ENCODE measurements at places on chromosomes 5 and 9.
A peak's percentile ranks its signal among the peaks of the same experiment; 100 is the strongest.

DNA sequence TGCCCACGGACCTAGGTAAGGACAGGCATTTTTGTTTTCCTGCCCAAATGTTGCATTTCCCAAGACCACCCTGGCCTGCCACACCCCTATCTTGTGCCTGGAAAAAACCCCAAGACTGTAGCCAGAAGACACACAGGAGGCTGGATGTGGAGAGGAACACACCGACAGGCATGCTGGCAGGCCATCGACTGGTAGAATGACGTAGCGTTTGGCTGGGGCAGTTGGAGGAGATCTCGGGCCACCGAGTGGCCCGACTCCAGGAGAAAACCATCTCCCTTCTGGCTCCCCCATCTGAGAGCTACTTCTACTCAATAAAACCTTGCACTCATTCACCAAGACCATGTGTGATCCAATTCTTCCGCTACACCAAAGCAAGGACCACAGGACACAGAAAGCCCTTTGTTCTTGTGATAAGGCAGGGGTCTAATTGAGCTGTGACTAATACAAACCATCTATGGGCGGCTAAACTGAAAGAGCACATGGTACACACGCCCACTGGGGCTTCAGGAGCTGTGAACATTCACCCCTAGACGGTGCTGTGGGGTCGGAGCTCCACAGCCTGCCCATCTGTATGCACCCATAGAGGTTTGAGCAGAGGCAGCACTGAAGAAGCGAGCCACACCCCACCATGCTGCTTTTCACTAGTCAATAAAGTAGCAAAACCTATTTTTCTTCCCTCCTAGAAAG is 38.9 kb upstream of the N4BP3 start:
- no peak for DNase-seq

DNA sequence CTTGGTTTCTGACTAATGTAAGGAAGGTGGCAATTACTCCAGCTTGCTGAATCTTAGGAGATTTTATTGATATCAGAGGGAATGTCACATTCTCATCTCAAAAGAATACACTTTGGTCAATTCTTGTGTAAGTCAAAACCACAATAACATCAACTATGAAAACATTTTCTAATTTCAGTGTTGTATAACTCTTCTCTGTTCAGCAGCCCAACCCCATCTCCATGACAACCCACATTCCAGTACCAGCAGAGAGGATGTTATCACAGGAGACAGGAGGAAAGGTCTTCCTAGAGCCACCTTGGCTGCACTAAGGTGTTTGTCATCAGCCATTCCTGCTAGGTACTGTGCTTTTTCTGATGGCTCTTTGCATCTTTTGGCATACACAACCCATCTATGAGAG is 529.1 kb upstream of the BRINP1 start:
- peak; percentile 31 for DNase-seq

DNA sequence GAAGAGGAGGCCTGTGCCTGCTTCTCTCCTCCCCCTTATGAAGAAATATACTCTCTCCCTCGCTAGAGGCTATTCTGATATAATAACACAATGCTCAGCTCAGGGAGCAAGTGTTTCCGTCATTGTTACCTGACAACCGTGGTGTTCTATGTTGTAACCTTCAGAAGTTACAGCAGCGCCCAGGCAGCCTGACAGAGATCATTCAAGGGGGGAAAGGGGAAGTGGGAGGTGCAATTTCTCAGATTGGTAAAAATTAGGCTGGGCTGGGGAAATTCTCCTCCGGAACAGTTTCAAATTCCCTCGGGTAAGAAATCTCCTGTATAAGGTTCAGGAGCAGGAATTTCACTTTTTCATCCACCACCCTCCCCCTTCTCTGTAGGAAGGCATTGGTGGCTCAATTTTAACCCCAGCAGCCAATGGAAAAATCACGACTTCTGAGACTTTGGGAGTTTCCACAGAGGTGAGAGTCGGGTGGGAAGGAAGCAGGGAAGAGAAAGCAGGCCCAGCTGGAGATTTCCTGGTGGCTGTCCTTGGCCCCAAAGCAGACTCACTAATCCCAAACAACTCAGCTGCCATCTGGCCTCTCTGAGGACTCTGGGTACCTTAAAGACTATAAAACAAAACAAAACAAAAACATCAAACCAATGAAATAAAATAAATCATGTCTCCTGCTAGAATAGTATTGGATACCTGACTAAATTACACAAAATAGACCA is 1.3 kb downstream of the TMEM174 start:
- DNase-seq: no peak

DNA sequence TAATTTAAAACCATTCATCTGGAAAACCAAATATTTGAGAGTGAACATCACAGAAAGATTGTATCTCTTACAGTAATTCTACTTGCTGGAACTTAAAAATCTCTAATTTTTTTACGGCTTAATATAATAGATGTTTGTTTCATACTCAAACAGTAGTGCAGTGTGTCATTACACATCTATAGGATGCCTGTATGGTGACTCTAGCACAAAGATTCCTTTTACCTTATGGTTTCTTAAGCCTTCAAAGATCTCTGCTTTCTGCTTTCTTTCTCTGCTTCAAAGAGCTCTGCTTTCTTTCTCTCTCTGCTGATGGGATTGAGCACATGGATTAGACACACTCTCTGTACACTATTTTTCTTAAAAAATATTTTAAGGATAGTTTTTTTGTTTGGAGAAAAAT is 374.0 kb upstream of the CDH9 start:
- DNase-seq: no peak

- no peak for DNase-seq
These were observed 23.8 kb downstream of the C5 start for GRCh38 chr9:121026260-121026691.

DNA sequence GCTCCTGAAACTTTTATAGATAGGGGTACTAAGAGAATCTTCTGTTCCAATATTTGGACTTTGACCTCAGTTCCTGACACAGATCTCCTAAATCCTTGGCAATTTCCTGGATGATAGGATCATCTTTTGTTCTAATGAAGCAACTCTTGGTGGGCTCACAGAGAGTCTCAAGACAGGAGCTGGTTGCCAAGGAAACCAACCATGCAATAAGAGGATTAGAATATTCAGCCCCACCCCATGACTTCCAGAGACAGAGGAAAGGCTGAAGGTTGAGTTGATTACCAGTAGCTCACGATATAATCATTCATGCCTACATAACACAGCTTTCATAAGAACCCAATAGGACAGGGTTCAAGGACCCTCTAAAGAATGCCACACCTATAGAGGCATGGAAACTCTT is 2050.2 kb upstream of the CDH6 start:
- no peak for DNase-seq

DNA sequence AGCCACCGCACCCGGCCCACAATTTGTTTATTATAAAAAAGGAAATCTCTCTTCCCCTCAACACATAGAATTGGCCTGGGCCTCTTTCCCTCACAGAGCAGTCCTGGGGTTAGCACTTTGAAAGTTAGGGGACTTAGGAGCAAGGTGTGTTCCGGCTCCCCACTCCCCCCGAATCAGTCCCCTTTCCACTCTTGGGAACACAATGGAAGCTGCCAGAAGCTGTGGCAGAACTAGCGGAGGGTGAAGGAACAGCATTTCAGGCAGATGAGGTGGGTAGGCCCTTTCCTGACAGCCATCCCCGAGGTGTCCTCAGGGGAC is 16.4 kb upstream of the C5orf47 start:
- DNase-seq: no peak

- DNase-seq: no peak
These were observed 107.4 kb upstream of the DMAC1 start for GRCh38 chr9:7906783-7907550.

- no peak for DNase-seq
These were observed 90.3 kb downstream of the DIRAS2 start for GRCh38 chr9:90552317-90552716.

DNA sequence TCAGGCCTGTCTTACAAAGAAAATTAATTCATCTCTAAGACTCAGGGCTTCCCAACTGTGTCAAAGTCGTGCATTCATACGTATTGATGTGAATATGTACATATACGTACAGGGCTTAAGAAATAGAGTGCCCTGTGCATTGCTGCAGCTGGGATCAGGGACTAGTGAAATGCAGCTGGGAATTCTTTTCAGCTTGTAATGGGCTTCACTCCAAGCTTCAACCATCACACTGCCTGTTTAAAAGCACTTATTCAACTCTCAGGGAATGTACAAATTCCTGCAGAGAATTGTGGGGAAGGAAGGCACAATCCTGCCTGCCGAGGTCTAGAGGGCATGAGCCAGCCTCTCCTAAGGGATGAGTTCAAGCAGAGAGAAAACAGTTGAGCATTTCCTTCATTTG is 59.6 kb upstream of the MAN2A1 start:
- DNase-seq: no peak

- no peak for DNase-seq
These were observed 128.1 kb downstream of the STARD4 start for GRCh38 chr5:111384220-111384619.

- no peak for DNase-seq
These were observed 43.7 kb downstream of the PHF2 start for GRCh38 chr9:93620041-93620506.

DNA sequence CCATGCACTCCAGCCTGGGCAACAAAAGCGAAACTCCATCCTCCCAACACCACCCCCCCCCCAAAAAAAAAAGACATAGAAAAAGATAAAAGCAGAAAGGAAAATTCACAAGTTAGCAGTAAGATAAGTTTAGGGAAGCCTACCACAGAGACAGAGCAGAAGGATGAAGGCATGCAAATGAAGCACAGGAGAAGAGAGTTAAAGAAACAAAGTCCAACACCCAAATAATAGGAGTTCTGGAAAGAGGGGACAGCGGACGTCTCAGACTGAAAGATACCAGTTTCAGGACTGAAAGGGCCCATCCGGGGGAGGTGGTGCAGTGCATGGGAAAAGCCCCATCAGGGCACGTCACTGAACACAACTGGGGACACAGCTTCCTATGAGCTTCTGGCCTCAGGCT is 54.3 kb downstream of the OTULIN start:
- DNase-seq: no peak

DNA sequence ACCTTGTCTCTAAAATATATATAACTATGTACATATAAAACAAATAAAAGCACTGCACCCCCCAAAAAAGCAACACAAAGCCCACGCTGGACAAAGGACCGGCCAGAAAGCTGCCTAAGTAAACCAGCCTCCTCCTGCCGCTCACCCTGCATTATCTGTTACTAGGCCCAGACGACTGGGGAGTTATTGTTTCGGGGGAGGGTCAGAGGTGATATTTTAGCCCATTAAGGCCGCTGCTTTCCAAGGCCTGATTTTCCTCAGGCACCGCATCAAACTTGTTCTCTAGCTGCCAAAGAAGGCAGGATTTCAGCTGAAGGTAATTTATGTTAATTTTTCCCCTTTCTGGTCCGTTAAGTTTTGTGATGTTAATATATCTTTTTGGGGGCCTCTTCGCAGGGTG is 44.0 kb upstream of the CTNNA1 start:
- DNase-seq: no peak

- DNase-seq: no peak
These were observed 49.5 kb downstream of the C7 start for GRCh38 chr5:40958811-40959210.

GRCh38 chr5:144102361-144102760 is 68.1 kb downstream of the YIPF5 start:
- no peak for DNase-seq

All from BJ (cell line).